Mammary epithelial cell (primary cell): ENCODE measurements at places on chromosomes 5 and 9.

- no peak for DNase-seq
Observed at GRCh38 chr5:2193542-2194235, 311.0 kb upstream of the IRX4 start.

GRCh38 chr5:122523776-122524175 lies 211.7 kb downstream of the SNCAIP start:
- peak; percentile 27 for DNase-seq

GRCh38 chr5:160398806-160399205 lies 1.0 kb downstream of the FAM200C start:
- no peak for DNase-seq

GRCh38 chr9:77909306-77909705 lies 122.3 kb downstream of the GNAQ start:
- no peak for DNase-seq

DNA sequence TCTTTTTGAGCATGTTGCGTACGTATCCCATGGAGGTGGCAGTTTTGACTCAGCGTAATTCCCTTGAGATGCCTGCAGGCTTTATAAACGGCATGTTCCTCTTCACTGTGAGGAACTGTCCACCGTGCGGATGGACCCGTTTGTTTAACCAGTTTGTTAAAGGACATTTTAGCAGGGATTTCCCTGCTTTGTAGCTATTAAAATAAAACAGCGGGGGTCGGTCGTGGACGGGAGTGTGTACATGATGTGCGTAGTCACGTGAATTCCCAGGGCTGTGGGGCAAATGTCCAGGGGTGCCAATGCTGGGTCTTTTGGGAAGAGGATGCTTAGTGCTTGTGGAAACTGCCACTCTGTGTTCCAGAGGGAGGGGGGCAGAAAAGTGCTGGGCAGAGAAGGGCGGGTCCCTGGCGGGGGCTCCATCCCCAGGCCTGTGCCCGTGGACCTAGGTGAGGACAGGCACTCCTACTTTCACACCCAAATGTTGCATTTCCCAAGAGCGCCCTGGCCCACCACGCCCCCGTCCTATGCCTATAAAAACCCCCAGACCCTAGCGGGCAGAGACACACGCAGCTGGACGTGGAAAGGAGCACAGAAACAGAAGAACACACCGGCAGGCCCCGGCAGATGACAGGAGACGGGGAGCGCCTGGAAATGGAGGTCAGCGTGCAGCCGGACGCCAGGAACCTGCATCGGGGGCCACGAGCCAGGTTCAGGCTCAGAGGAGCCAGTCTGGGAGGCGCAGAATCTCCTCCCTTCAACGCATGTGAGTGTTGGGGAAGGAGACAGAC lies 4.0 kb upstream of the TERT start:
- no peak for DNase-seq

- DNase-seq: no peak
Observed at GRCh38 chr9:27292659-27293405, 4.1 kb downstream of the EQTN start.

DNA sequence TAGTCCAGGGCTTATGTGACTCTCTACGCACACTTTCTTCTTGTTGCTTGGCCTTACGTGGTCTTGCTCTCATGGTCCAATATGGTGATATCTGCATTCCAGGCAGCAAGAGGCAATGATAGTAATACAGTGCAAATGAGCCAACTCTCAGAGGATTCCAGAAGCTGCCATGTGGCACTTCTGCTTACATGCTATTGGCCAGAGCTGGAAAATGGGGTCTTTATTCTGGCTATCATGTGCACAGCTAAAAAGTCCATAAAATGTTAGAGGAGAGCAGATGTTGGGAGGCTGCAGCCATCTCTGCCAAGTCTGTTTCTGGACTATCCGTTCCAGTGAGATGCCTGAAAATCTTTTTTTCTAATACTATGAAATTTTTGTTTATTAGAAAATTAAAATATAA lies 2.9 kb upstream of the SEPTIN8 start:
- no peak for DNase-seq

- DNase-seq: peak; percentile 42
Observed at GRCh38 chr5:88419931-88420330, 151.3 kb upstream of the TMEM161B start.

DNA sequence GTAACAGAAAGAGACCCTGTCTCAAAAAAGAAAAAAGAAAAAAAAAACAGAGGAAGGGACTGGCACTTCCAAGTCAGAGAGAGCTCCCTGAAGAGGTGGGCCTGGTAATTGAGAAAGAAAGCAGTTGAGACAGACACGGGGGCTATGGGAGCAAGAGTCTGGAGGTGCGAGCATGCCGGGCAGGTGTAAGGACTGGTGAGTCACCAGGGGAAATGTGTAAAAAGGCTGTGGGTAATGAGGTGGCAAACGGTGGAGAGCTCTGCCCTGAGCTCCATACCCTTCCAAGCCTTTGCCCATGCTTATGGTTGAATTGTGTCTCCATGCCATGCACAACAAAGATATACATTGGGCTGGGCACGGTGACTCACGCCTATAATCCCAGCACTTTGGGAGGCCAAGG lies 18.0 kb upstream of the JADE2 start:
- DNase-seq: no peak

DNA sequence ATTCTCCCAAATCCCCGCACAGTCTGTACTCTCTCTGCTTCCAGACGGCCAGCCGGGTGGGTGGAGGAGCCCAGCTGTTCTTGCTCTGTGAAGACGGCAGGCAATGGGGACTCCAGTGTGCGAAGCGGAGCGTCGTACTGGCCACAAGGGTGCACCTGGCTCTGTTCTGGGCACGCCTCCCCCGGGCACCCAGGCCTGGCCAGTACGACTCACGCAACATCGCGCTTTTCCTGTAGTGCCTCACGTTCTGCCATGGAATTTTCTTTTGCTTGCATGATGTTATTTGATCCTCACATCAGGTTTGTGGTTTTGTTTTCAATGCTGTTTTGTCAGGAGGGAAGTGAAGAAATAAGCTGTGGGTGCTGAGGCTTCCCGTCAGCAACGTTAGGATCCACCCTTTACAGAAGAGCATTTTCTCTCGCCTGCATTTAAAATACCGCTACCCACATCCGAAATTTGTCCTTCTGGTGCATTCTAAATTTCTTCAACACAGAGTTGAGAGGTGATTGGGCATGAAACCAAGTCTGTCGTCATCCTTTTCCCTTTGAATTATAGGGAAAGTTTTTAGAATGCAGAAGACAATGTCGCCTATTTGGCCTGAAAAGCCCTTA lies 311.7 kb downstream of the TRIM36 start:
- no peak for DNase-seq

DNA sequence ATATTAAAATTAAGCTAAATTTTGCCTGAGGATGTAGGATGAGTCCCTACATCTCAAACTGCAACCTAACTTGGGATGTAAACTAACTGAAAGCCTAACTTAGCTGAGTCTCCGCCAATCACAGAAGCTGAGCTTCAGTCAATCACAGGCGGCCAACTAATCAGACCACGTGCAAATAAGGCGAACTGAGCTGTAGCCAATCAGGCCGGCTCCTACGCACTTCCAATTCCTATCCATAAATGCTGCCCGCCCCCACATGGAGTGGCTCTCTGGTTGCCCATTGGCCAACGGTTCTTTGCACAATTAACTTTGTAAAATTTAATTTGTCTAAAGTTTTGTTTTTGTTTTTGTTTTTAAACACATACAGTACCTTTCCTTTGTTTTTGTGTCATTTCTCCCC lies 13.9 kb upstream of the GPX8 start:
- DNase-seq: no peak

DNA sequence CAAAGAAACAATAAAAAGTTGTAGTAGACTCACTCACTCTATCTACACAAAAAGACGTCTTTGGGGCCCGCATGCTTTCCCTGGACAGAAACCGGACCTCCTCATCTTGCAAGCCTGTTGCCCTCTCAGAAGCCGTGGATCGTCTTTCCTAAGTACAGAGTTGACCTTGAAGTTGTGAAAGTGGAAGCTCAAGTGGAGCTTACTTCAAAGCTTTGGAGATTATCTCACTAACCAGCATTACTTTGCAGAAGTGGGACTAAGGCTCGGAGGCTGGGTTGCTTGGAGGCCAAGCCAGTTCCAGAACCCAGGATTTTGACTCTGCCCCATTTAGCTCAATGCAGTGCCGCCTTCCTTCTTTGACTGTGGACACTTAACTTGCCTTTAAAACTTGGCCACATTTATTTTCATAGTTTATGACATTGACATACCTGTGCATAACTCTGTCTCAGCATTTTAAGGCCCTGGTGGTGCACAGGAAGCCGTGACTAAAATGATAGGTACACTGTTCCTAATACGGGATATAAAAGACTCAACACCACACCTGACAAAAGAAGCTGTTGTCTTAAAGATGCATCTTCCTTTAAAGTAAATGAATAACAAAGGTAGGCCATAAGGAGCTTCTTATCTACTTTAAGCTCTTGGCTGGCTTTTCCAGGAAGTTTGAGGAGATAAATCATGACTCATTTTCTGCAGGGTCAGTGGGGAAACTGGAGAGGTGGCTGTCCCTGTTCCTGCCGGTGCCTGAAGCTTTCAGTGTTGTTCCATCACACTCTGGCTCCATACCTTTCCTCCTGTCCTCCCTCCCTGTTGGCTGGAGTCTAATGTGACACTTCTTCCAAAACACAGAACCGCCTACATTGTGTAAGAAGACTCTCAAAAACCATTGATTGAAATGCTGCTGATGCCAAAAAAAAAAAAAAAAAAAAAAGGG lies 10.7 kb downstream of the SLC25A25 start:
- peak; percentile 50 for DNase-seq

DNA sequence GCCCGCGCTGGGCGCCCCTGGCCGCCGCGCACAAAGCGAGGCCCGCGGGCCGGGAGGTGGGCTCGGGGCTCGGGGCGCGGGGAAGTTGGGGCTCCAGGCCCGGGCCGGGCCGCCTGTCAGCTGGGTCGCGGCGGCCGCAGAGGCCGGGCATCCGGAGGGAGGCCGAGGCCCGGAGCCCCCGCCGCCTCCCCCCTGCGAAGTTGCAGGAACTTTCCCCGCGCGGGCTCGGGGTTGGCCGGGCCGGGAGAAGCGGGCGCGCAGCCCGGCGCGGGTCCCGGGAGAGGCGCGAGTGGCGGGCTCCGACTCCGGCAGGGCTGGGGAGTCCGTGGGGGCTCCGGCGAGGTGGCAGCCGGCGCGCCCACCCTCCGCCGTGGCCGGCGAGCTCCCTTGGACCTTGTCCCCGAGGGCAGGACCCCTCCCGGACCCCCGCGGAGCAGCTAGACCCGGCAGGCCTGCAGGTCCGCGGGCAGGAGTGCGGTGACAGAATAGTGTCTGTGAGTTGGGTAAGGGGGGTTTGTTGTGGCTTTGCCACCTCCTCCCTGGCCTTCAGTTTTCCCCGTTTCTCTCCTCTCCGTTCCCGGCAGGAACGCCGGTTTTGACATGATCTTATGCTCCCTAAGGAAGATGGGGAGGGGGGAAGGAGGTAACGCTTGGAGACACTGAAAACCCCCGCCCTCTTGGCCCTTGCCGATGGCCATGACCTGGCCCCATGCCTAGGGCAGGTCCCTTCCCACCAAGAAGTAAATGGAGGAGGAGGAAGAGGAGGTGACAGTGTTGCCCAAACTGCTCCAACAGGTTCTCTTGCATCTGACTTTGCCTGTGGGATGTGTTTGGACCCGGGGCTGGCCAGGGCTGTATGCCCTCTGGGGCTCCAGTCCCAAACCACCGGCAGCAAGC lies 942 bp downstream of the PHF2 start:
- DNase-seq: peak; percentile 40

DNA sequence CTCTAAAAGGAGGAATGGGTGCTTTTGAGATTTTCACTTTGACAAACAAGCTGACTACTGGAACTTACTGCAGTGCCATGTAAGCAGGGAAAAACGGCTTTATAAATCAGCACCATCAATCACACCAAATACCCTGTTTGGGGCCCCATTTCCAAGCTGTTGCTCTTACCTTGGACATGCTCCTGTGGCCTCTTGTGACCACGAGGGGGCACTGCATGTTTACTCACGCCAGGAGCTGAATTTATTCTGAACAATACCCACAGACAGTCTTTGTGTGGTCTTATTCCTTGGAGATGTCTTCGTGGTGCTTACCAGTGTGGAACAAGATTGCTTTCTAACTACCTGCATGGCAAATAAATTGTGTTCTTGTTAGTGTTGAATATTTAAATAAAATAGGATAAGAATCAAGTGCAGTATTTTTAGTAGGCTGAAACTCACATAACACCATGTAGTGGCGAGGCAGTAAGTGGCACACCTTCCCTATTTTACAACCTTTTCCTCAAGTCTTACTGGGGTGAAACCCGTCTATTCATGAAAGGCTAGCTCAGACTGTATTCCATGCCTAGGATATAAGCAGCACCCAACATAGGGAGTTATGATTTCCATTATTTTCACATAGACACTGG lies 155.5 kb upstream of the NMUR2 start:
- peak; percentile 37 for DNase-seq

GRCh38 chr9:96877269-96877668 lies 23.0 kb upstream of the ZNF782 start:
- no peak for DNase-seq

DNA sequence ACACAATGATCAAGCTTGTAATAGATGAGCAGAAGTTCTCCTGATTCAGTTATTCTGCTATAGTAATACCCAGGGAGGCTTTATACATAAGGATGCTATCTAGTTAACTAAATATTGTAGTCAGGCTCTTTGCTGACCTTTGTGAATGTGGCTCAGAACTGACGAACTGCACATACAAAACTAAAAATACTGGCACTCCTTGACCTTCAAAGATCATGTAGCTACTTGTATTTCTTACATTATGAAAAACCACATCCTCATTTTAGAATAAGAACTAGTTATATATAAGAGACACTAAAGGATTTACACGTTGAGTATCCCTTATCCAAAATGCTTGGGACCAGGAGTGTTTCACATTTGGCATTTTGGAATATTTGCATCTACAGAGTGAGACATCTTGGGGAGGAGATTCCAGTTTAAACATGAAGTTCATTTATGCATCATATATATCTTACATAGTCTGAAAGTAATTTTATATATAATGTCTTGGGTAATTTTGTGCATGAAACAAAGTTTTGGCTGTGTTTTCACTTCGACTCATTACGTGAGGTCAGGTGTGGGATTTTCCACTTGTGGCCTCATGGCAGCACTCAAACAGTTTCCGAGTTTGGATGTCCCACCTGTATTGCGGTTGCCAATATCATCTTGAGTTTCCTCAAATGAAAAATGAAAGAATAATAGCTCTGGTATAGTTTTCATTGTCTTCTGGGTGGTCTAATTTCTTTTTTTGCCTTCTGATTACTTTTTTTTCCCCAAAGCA lies 58.4 kb upstream of the FBXL7 start:
- no peak for DNase-seq

DNA sequence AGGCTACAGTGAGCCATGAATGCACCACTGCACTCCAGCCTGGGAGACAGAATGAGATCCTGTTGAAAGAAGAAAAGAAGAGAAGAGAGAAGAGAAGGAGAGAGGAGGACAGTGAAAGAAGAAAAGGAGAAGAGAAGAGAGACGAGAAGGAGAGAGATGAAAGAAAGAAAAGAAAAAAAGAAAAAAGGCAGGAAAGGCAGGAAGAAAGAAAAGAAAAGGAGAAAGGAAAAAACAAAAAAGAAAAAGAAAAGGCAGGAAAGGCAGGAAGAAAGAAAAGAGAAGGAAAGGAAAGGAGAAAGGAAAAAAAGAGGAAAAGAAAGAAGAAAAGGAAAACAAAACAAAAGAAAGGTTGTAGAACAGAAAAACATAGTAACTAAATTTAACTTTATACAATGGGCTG lies 14.2 kb downstream of the CAMSAP1 start:
- DNase-seq: no peak
